ENCODE measurements at places on chromosomes 1 and 21.

GRCh38 chr1:8040586-8040985 lies 14.5 kb upstream of the ERRFI1 start:
- DNase-seq = peak; percentile 50

DNA sequence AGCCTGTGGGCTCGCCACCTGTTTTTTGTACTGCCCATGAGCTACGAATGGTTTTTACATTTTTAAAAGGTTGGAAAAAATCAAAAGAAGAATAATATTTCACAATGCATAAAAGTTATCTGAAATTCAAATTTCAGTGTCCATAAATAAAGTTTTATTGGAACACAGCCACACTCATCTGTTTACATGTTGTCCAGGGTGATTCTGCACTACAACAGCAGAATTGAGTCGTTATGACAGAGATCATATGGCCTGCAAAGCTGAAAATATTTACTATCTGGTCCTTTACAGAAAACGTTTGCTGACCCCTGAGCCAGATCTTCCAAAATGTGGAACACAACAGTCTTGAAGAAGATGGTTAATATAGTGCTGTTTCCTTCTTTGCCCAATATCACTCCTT lies 89.4 kb downstream of the TM2D1 start:
- DNase-seq = no peak

DNA sequence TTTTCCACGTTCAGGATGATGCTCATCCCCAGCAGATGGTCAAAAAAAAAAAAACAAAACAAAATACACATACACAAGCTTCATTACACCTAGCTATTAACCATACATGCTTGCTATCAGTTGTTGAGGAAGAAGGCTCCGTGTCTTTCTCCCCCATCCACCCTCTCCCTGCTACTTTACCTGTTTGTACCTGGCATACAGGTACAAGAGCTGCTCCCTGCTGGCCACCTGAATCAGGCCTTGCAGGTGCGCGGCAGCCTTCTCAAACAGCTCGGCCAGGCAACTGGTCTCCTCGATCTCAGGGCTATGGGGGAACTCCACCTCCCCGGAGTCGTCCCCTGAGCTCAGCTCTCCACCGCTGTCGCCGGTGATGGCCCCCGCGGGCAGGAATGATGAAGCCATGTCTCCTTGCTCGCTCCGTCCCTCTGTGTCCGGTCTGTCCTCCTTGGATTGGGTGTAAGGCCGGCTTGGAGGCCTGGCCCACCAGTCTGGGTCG lies 464 bp downstream of the ACBD6 start:
- DNase-seq = no peak

GRCh38 chr1:204678721-204679475 lies 6.6 kb downstream of the LRRN2 start:
- no peak for DNase-seq

GRCh38 chr1:208985231-208985630 lies 598.3 kb upstream of the CAMK1G start:
- DNase-seq = no peak

GRCh38 chr1:227895828-227896685 lies 51.7 kb downstream of the WNT9A start:
- DNase-seq = peak; percentile 6

DNA sequence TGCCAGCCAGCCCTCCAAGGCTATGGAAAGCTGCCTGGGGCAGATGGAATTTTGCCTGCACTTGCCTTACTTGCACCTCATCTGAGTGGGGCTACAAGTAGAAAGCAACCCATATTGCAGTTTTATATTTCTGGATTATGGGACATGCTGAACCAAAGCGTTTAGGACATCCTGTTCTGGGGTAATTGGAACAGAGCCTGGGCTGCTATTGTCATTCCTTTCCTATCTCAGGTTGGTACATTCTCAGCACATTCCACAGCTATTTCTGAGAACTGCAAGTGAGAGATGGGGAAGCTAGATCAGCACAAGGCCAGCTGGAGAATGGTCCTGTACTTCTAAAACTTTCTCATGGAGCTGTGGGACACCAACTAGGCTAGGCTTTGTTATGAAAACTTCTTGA lies 713.8 kb downstream of the KCNT2 start:
- no peak for DNase-seq

- no peak for DNase-seq
These were observed 448.6 kb downstream of the KIF26B start for GRCh38 chr1:245603311-245603865.

GRCh38 chr1:170407581-170407980 lies 124.4 kb upstream of the GORAB start:
- no peak for DNase-seq

DNA sequence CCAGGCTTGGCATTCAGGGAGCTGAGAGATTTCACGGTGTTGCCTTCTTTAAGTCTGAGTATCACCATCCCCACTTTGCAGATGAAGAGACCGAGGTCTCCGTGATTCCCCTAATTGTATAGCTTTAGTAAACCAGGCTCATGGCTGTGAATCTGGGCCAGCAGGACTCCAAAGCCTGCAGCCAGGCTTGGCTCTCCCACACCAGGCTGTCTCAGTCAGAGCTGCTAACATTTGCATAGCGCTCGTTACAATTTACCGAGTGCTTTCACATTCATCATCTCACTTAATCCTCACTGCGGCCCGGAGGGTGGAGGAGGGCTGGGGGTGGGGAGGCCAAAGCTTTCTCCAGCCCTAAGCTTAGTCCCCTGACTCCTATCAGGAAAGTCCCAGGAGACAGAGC lies 11.7 kb downstream of the C1orf94 start:
- no peak for DNase-seq

GRCh38 chr1:2610036-2610959 lies 22.5 kb downstream of the MMEL1 start:
- no peak for DNase-seq

DNA sequence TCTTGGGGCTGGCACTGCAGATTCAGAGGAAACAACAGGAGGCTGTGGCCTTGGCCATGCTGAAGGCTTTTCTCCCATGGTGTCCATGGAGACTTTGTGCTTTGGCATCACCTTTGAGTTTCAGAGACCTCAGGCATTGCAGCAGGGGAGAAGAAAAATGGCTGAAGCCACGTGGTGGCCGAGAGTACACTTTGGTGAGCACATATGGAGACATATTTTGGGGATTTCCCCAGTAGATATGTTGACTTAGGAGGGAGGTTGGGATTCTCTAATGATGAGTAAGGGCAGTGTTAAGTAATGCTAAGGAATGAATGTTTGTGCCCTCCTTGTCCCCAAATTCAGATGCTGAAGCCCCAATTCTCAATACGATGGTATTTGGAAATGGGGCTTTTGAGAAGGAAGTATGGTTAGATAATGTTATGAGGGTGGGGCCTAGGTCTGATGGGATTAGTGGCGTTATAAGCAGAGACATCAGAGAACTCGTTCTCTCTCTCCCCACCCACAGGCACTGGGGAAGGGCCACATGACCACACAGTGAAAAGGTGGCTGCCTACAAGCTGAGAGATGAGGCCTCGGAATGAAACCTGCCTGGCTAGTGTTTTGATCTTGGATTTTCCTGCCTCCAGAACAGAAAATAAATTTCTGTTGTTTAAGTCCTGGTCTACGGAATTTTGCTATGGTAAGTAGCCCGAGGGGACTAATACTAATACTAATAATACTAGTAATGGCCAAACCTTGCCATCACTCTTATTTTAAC lies 98.6 kb downstream of the TBX19 start:
- DNase-seq = no peak

DNA sequence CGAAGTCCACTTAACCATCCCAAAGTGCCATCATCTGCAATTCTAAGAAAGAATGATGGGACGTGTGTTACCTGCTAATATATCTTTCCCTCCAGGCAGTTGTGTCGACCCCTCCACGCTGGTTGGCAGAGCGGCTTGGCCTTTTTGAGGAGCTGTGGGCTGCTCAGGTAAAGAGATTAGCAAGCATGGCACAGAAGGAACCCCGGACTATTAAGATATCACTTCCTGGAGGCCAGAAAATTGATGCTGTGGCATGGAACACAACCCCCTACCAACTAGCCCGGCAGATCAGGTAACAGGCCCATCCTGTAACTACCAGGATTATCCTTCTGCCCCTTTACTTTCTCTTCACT lies 520 bp downstream of the TARS2 start:
- no peak for DNase-seq

DNA sequence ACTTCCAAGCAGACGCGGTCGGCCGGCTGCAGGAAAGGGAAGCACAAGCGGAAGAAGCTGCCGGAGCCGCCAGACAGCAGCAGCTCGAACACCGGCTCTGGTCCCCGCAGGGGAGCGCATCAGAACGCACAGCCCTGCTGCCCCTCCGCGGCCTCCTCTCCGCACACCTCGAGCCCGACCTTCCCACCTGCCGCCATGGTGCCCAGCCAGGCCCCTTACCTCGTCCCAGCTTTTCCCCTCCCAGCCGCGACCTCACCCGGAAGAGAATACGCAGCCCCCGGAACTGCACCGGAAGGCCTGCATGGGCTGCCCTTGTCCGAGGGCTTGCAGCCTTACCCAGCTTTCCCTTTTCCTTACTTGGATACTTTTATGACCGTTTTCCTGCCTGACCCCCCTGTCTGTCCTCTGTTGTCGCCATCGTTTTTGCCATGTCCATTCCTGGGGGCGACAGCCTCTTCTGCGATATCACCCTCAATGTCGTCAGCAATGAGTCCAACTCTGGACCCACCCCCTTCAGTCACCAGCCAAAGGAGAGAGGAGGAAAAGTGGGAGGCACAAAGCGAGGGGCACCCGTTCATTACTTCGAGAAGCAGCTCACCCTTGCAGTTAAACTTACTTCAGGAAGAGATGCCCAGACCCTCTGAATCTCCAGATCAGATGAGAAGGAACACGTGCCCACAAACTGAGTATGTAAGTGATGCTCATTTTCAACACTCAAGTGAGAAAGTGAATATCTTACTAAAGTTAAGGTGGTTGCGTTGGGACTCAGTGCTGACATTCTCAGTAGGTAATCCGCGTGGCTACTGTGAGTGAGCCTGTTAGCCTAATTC lies 25.5 kb downstream of the UTS2 start:
- no peak for DNase-seq

DNA sequence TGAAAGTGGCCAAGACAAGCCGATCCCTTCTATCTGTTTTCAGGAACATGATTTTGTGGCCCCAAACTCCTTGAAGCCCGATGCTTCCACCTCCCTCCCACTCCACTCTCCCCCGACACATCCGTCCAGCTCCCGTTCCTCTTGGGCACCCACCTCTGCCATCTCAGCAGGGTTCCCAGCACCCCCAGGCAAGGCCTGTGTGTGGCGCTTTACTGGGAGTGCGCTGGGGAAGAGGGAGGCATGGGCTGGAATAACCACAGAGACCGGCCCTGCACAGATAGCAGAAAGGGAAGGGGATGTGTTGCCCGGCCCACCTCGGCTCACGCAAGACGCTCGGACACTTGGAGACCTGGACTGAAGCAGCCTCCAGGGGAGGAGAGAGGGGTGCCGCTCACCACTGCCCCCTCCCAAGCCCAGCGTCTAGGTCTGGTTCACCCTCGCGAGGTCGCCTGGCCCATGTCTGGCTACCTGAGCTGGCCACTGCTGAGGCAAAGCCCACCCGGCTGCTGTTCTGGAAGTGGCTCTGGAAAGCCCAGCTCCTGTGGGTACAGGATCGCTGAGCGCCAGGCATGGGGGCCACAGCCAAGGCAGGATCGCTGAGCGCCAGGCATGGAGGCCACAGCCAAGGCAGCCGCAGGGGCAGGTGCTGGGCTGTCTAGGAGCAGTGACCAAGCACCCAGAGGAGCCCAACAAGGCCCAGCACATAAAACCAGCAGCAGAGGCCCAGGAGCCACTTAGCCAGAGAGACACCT lies 23.8 kb upstream of the COL18A1 start:
- no peak for DNase-seq

DNA sequence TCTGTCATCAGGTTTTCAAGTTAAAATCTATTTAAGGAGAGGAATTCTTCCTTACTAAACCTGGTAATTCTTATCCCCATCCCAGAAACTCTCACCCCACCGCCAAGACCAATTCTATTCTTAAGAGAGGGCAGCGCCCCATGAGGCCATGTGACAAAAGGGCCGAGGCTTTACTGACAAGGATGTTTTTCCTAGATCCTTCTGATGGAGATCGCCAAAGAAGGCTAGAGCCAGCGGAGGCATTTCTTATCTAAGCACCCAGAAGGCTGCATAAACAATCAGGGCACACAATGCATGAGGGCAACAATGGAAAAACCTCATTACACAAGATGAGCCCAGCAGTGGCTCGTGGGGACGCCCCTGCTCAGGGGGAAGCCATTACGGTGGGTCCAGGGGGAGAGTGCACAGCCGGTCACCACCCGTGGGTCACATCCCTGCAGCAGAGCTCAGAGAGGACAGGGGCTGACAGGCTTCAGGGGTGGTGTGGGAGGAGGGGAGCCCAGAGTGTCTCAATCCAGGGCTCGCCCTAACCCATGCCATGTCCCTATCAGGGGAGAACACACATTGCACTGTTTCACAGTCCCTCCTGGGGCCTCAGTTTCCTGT lies 88.7 kb downstream of the ITPKB start:
- DNase-seq = no peak

- DNase-seq = no peak
These were observed 17.6 kb upstream of the MAPKAPK2 start for GRCh38 chr1:206666954-206667665.

DNA sequence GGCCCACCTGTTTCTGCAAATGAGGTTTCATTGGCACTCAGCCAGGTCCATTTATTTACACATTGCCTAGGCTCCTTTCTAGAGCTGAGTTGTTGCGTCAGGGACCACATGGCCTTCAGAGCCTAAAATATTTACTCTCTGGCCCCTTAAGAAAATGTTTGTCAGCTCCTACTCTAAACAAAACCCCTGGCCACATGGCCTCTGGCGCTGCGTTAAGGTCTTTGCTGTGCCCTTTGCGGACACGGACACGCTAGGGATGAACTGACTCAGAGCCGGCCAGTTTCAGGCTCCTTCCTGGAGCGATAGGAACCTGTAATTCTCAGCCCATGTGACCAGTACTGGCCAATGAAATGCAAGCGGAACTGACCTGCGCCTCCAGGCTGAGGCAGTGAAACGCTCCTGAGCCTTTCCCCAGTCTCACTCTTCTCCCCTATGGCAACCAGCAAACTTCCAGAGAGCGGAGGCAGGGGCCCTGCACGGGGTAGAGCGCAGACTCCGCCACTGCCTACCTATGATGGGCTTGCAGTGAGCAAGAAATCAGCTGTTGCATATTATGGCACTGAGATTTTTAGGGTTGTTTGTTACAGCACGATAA lies 160.3 kb downstream of the ETS2 start:
- DNase-seq = peak; percentile 39

Measured in omental fat pad (tissue), 4 donors.